Stimulated activated CD4-positive, alpha-beta T cell treated with anti-CD3 and anti-CD28 coated beads, Interleukin-4, amount 100 ng/mL, for 48 hours (primary cell): ENCODE measurements at places on chromosomes 7 and 10.

DNA sequence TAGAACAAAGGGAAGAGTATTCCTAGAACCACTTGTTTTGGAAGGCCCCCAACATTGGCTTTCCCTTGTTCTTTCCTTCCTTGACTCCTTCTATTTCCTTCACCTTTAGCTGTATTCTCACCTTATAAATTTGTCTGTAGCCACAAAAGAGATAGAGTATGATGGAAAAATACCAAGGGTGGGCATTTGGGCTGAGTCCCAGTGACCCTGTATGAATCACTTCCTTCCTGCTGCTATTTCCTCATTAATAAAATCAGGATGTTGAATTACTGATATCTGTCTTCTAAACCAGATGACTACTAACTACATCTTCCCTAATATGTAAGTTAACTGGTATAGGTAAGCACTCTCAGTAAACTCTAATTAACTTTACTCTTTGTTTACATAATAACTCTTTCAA, 55.1 kb downstream of the IFIT5 start:
- DNase-seq: no peak

GRCh38 chr10:10660054-10660453, 357.6 kb upstream of the CELF2 start:
- no peak for DNase-seq

- DNase-seq: no peak
Measured at GRCh38 chr10:17474595-17475323, 20.4 kb upstream of the ST8SIA6 start.

DNA sequence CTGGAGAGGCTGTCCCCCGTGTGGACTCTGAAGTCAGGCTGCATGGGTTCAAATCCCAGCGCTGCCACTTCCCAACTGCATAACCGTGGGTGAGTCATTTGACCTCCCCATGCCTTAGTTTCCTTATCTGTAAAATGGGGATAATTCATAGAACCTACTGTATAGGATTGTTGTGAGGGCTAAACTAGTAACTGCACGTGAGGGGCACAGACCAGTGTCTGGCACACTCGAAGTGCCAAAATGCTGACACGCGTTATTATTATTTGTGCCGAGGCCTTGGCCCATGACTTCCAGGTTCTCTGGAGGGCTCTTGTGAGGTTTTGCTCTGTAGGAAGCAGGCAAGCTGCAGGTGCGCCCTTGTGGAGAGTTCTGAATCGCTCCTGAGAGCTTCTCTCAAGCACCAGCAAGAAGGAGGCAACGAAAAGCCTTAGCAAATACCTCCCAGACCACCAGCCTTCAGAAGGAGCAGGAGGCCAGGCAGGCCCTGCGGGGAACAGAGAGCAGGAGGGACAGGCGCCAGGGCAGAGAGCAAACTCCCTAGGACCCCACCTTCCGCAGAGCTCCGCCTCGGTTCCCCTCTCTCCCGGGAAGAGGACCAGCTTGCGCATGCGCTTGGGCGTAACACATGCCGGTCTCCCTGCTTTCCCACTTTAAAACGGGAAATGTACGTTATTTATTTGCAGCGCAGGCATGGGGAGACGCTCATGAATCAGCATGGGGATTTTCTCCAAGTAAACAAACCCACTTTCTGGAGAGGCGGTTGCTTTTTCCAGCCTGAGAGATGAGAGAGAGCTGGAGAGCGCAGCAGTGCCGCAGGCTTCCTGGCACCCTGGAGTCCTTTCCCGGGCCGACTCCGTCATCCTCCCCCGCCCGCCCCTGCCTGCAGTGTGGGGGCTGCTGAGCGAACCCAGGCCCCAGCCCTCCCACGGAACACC, 39.6 kb downstream of the SORCS3 start:
- DNase-seq: no peak

- no peak for DNase-seq
Measured at GRCh38 chr7:1466524-1467271, 7.4 kb upstream of the MICALL2 start.

- DNase-seq: no peak
Measured at GRCh38 chr10:95600158-95600557, 39.0 kb upstream of the SORBS1 start.

- DNase-seq: no peak
Measured at GRCh38 chr10:26407406-26407969, 30.7 kb upstream of the APBB1IP start.

GRCh38 chr7:137655804-137656203, 191.0 kb downstream of the DGKI start:
- DNase-seq: no peak

GRCh38 chr10:121307411-121307980, 290.7 kb downstream of the FGFR2 start:
- no peak for DNase-seq

GRCh38 chr7:30905078-30906012, 6.3 kb upstream of the AQP1 start:
- DNase-seq: no peak
